ENCODE measurements at places on chromosomes 12 and 14.

GRCh38 chr14:36346052-36346451, 25.6 kb upstream of the MBIP start:
- no peak for DNase-seq

GRCh38 chr12:118870551-118870950, 110.8 kb upstream of the SRRM4 start:
- DNase-seq, result no peak

DNA sequence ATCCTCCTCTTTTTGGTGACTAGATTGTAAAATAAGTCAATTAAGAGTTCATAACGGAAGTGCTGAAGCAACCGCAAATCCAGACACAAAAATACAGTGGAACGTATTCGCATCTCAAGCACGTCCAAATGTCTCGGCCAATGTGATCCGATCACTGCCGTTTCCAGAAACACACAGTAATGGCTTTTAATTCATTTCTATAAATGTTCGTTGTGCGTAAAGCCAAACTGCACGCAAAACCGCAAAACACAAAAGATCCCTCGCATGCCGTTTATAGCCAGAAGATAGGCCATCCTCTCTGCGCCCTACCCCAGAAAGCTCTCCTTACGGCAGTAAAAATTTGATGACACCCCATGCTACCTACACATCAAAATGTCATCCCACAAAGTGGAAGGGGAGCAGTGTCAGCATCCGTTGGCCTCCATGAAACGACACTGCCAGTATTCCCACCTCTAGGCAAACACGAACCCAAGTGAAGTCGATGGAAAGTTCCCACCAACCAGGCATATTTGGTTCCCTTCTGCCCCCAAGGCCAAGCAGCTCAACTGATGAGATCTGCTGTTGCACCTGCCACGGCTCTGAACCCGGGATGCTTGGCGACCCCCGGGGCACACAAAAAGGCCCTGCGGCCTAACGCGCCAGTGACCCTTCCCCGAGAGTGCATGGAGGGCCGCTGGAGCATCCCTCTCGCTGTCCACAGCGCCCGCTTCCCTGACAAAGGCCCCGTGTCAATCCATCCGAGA, 1.4 kb downstream of the HECTD4 start:
- peak; percentile 46 for DNase-seq

DNA sequence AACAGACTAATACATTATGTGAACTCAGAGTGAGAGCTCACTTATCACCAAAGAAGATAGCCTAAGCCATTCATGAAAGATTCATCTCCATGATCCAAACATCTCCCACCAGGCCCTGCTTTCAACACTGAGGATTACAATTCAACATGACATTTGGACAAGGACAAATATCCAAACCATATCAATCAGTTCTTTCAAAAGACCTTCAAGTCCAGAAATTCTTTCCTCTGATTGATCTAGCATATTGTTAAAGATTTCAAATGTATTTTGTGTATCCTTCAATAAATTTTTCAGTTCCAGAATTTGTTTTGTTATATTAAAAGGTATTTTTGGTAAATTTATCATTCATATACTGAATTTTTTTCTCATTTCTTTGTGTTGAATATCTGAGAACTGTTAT, 1055.8 kb downstream of the SLC6A15 start:
- DNase-seq, result no peak

DNA sequence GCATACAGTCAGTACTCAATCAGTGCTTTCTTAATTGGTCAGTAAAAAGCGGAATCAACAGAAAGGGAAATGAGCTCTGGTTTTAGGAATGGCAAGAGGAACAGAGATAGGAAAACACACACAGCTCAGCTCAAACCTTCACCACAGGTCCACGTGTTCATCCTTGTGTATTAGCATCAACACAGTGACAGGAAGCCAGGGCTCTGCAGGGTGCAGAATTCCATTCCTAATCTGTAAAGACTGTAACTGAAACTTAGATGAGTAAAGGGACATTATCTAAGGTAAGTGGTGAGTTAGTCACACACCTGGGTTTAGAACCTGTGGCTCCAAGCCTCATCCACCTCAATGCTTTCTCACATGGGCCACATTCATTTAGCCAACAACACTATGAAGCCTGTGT, 1242.2 kb upstream of the TMEM132C start:
- no peak for DNase-seq

DNA sequence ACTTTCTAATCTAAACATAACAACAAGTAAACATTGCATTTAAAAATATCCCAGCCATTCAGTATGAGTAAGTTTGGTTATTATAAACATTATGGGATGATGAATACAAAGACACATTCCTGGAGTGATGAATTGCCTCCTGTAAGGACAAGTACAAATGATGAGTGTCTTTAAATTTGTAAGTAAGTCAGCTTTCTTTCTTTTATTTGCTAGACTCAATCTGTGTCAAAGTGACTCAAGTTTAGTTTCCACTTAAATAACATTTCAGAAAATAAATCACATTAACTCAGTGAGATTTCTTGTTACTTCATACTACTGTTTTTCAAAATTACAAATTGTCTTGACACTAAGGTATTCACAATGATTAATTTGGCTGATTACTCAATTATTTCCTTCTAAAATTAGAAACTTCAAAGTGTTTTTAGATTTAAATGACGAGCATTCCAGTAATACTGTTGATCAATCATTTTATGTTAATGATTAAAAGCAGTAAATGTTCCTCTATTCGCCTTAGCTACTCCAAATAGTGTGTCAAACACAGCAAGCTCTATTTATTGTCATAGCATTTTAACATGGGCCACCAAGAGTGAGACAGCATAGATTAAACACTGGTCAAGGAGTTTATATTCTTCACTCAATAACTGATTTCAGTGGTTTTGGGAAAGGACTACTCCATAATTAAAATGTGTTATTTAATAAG, 658.0 kb upstream of the MDGA2 start:
- no peak for DNase-seq

DNA sequence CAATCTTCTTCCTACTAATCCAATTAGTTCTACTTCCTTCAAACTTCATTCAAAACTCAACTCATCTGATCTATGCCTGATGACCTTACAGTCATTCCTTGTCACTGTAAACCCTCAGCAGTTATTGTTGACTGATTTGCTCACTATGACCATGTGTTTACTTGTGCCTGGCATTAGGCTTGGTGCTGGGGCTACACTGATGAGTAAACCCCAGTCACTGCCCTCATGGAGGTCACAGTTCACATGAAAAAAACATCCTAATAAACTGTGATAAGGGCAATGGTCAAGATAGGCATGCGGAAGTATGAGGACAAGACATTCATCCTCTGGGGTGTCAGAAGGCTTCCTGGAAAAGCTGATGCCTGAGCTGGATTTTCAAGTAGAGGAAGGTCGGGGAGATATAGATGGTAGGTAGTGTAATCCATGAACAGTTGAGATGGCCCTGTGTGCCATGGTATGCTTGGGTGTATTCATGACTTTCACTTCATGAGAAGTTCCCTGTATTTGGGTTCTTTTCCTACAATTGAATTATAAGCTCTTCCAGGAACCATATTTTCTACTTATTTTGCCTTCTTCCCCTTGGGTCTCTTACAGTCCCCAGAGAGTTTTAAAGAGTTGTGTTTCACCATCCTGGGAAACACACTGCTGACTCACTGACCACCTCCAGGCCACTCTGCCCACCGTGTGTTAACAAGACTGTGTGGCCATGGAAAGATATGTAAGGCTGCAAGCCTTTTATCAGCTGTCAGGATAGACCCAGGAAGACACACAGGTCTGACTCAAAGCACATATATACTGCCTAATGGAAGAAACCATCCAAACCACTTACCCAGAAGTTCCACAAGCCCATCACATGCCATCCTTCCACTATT, 38.7 kb upstream of the DUSP6 start:
- DNase-seq, result no peak

GRCh38 chr12:108580531-108580930, 17.4 kb downstream of the TMEM119 start:
- DNase-seq, result no peak

DNA sequence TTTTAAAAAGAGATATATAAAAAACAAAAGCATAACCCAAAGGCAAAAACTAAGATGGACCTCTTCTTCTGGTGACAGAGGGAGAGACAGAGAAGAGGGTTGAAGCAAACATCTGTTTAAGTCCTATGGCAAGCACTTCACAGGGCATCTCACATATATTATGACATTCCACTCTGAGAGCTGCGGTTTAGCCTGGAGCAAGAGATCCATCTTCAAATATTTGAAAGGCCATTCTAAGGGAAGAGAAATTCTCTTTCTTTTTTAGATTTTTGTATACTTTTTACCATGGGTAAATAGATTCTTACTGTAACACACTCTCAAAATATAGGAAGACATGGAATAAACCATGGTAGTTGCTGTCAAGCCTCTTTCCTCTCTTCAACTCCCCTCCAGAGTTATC, 204.1 kb downstream of the GXYLT1 start:
- DNase-seq, result no peak

GRCh38 chr12:85309125-85309566, 29.1 kb downstream of the ALX1 start:
- DNase-seq, result peak; percentile 4

GRCh38 chr14:47438650-47439140, 236.7 kb downstream of the MDGA2 start:
- no peak for DNase-seq

DNA sequence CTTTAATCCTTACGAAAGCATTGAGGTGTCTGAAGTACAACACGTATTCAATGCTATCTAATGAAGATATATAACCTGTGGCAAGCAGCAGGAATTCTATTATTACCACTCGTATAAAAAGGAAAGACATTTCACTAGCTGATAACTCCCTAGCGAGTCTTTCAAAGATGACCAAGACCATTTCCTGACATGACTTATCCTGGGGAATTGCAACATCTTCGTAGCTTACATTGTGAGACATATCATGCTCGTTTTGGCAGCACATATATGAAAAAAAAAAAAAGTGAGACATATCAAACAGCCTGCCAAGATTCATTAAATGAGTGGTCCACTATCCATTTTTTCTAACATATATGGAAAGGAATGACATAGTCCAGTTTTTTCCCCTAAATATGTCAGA, 337.0 kb downstream of the FSCB start:
- DNase-seq, result no peak

GRCh38 chr12:75549989-75550388, 38.6 kb upstream of the KRR1 start:
- DNase-seq, result no peak

- no peak for DNase-seq
These were observed 587.4 kb downstream of the AACS start for GRCh38 chr12:125652681-125653080.

DNA sequence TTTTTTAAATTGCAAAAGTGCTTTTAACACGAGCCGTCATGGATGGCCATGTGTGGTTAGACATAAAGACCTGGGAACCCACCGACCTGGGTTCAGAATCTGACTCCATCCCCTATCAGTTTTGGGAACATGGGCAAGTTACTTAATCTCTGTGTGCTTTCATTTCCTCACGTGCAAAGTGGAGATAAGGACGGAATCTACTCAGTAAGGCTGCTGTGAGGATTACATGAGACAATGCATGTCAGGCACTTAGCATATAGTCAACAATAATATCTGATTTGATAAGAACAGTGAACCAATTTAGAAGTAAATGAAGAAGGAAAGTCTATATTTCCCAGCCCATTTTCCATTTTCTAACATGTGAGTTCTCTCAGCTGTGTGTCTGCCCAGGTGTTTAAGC, 235.4 kb downstream of the SUDS3 start:
- DNase-seq, result no peak

GRCh38 chr14:60485598-60486251, at the start of gene C14orf39:
Gene C14orf39, minus strand, starts transcription at chr14:60486063. Its CDS starts 985 bp downstream, at chr14:60485078.
- DNase-seq, result peak; percentile 81

DNA sequence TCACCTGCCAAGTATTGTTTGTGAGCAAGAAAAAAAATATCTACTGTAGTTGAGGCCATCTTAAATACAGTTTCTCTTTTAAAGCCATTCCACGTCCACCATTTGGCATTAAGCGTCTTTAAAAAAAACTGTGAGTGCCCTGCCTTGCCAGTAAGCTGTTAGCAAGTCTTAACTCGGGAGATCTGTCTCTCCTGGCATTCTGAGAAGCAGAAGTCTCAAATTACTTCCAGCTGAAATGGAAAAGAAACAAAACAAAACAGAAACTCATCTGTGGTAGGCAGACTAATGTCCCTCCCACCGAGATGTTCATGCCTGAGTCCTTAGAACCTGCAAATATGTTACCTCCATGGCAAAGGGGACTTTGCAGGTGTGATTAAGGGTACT, 126.2 kb downstream of the CRADD start:
- DNase-seq, result no peak

- DNase-seq, result no peak
These were observed 23.0 kb downstream of the ZNF410 start for GRCh38 chr14:73909681-73910080.

- DNase-seq, result no peak
These were observed 3.2 kb downstream of the METTL25 start for GRCh38 chr12:82361461-82361915.

- DNase-seq, result no peak
These were observed 41.2 kb upstream of the FKBP4 start for GRCh38 chr12:2753536-2753935.

GRCh38 chr12:70497508-70497907, 131.4 kb downstream of the KCNMB4 start:
- DNase-seq, result no peak

DNA sequence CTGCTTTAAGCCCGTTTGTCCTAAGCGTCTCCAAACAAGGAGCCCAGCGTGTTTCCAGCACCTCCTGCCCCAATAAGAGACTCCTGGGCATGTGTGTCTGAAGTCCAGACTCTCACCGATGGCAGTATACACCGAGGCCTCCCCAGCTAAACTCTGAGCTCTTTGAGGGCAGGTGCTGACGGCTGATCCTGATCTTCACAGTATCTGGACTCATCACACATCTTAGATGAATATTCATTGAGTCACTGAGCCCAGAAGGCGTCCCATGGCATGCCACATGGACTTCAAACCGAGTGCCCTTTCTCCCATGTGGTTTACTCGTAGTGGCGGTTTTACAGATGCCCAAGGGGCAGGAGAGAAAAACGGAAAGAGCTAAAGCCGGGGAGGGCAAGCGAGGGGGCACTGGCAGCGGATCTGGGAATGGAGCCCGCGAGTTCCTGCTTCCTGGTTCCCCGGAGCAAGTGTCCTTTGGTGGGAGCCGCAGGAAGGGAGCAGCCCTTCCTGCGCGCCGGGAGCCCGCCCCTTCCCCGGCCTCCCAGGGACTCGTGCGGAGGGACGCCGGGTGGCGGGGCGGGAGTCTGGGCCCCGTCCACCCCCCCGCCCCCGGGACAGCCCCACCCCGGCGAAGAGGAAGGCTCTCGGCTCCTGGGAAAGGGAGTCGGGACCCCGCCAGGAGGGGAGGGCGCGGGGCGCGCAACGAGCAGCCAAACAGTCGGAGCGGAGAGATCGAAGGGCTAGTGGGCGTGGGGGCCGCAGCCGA, 585 bp upstream of the TEAD4 start:
- no peak for DNase-seq

- no peak for DNase-seq
These were observed 13.2 kb downstream of the CPNE8 start for GRCh38 chr12:38892087-38892786.

Measured in nephron progenitor cell (in vitro differentiated cells).